Stimulated activated CD8-positive, alpha-beta memory T cell treated with anti-CD3 and anti-CD28 coated beads, Interleukin-2, amount 100 ng/mL, for 48 hours (primary cell): ENCODE measurements at places on chromosomes 3 and 15.
A peak's percentile ranks its signal among the peaks of the same experiment; 100 is the strongest.

- no peak for DNase-seq
These were observed 72.7 kb downstream of the NUP210 start for GRCh38 chr3:13347390-13347950.

DNA sequence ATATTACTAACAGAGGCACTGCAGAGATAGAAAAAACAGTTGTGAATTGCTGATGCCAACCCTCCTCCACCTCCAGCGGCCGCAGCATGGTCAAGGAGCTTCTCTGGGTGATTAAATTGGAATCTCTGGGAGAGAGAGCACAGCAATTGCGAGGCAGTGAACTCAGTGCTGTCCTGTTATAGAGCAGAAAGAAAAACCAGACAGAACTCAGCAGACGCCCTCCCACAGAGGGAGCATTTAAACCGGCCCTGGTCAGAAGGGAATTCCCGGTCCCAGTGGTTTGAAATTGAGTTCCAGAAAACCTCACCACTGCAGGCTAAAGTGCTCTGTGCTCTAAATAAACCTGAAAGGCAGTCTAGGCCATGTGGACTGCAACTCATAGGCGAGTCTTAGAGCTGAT, 175.4 kb downstream of the SQOR start:
- no peak for DNase-seq

DNA sequence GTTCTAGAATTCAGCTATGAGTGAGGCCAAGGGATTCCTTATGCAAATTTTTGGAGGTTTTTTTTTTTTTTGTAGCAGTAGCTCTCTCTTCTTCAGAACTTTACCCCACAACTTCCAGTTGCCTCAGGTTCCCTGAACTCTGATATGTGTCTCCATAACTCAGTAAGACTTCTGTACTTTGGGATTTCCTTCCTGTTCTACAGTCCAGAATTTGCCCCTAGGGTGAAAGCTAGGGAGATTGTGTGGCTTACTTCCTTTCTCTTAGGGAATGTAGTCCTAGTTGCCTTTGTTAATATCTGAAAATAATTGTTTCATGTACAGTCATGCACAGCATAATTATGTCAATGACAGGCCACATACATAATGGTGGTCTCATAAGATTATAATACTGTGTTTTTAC, 30.8 kb downstream of the LRRC28 start:
- no peak for DNase-seq

DNA sequence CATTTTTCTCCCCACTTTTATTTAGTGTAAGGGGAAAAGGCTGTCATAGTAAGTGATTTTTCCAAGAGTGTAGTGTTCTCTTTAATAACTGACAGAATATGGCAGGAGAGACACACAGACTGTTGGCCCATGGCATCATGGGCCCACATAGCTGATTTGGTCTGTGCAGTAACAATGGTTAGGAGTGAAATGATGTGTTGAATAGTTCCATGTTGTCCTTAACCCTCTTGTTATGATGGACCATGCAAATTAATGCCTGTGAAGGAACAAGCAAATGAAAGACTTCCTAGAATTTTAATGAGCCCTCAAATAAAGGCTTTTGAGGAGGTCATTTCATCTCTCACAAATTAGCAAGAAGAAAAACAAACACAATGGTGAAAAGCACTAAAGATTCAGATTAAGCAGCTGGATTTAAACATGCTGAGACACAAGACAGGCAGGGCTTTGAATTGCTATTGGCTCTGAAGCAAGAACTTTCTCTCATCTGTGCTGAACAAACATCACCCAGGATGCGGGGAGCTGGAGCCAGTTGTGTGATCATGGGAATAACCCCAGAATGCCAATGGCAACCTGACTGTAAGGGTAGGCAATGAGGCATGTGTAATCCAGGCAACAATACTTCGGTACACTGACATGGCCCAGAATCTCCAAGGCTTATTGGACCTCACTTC, 136.7 kb upstream of the VEPH1 start:
- no peak for DNase-seq

DNA sequence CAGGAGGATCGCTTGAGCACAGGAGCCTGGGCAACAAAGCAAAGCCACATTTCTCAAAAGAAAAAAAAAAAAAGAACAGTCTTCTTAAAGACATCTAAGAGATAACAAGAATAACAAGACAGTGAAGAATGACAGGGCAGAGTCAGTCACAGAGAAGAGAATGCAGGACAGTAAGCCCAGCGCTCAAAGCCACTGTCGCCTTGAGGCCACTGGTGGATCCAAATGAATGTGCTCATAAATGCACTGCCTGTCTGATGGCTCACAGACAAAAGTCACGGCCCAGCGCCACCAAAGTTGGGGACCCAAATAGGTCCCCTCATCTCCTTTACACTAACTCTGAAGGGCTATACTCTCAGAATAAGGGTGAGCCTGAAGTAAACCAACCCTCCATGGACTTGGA, 52.3 kb downstream of the FAM174B start:
- no peak for DNase-seq

DNA sequence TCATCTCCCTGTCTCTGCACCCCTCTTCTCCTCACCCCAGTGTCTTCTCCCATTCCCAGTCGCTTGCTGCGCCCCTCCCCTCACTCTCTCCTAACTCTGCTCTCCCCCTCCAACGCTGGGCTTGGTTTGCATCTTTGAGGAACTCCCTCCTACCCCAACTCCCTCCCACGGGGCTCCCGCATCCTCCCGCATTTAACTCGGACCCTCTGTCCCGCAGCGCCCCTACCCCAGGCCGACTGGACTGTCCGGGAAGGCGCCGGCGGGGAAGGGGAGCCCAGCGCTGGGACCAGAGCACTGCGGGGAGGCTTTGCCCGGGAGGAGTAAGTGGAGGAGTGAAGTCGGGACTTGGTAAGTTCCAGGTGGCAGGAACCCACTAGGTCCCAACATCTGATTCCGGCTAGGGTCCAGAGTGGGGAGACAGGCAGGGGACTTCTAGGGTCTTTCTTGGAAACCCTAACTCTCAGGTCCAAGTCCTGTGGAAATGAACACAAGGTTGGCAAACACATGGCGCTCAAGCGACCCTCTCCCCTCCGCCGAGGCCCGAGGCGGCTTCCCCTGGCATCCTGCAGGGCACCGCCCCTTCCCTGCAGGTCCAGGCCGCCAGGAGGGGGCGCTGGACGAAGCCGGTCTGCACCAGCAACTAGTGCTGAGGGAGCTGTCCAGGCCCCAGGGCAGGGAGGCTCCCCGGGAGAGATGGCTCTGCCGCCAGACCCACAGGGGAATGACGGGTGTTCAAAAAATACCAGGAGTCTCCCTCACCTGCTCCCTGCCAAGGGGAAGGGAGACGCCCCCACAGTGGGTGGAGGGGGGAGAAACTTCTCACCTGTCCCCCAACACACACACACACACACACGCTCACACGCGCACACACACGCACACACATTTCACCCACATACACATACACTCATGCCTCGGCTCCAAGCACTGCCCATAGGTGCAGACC, 53.2 kb downstream of the LHFPL4 start:
- peak; percentile 64 for DNase-seq

- no peak for DNase-seq
These were observed 16.1 kb downstream of the POU1F1 start for GRCh38 chr3:87260270-87260669.

DNA sequence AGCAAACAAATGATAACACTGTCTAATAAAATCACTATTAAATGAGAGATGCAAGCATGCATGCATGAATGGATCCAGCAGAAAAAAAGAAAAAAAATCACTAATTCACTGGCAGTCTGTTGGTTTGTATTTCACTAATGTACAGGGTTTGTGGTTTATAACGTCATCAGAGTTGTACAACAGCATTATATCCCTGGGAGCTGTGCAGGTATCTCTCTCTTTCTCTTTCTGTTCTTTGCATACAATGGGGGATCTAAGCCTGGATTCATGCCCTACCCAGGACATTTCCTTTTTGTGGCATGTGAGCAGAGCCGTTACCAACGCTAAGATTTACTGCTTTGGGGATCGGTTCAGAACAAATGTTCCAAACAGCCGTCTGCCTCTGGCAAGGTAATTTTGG, 229.5 kb downstream of the SOX2 start:
- DNase-seq, result no peak

GRCh38 chr3:128395500-128396162, 71.1 kb downstream of the DNAJB8 start:
- no peak for DNase-seq

GRCh38 chr3:170572665-170573253, 13.1 kb downstream of the SLC7A14 start:
- DNase-seq, result no peak

GRCh38 chr3:100523050-100523760, 30.8 kb downstream of the TMEM45A start:
- no peak for DNase-seq

GRCh38 chr3:149055575-149055974, 30.8 kb downstream of the HLTF start:
- DNase-seq, result no peak

GRCh38 chr15:64949383-64950186, 37.9 kb downstream of the ANKDD1A start:
- DNase-seq, result no peak

- DNase-seq, result no peak
These were observed 122.4 kb downstream of the ADCY5 start for GRCh38 chr3:123326531-123326930.

DNA sequence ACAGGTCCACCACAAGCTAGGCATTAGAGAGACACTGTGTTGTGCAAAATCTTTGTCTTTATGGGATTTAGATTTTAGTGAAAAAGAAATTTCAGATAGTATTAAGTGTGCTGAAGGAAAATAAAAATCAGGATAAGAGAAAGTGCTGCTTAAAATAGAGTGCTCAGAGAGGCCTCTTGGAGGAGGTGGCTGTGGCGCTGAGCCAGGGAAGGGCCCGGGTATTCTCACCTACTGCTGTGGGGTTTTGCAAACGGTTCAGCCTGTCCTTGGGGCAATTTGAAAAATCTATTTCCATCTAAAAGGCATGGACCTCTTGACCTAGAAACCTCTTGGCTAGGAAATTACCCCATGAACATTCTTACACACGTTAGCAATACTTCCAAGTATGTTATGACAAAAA, 267.7 kb downstream of the TJP1 start:
- DNase-seq, result no peak

- no peak for DNase-seq
These were observed 75.6 kb upstream of the WNT5A start for GRCh38 chr3:55562700-55563099.

DNA sequence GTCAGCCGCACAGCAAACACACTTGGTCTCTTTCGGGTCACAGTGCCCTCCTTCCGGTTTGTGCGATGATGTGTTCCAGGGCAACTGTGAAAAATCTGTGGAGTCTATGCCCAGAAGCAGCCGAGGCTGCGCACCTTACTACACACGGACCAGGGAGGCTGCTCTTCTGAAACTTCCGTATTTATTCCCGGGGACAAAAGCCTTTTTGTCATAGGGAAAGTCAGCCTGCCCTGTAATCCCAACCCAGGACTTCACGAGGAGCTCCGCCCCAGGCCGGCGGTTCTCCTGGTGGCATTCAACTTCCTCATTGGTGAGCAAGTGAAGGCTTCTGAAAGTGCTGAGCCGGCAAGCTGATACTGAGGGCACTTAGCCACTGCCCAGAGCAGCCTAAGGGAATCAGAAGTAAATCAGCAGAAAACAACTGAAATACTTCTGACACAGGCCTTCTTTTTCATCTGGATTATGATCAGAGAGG, 126.5 kb downstream of the FMN1 start:
- no peak for DNase-seq

DNA sequence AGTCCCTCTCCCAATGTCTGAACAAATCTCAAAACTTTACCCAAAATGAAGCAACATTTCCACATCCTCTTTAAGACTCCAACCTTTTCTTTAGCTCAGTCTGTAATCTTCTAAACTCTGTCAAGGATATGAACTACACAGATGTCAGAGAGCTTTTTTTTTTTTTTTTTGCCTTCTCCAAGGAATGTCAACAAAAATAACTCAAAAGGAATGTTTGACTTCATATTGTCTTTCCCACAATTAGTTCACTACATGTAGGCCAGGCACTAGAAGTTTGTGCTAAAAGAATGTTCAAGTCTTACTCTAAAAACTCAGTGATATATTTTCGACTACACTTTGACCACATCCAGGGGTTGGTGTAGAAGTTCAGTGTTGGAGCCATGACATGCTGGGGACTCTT, 37.1 kb downstream of the ADAMTS9 start:
- DNase-seq, result no peak

DNA sequence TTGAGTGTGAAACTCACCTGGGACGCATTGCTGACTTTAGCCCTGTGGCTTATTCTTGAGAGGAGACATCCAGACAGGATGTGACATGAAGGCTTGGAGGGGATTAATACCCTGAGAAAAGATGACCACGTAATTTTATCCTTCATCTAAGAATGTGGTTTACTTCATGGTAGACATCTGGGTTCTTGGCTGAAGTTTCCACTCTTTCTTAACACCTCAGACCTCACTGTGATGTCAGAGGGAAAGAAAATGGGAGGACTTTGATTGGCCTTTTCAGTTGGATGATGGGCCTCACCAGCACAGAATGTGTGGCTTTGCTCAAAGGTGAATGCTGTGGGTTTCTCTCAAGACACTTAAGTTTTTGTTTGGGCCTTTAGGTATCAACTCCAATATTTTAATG, 16.5 kb downstream of the GORASP1 start:
- DNase-seq, result no peak

- DNase-seq, result no peak
These were observed 15.4 kb upstream of the CMC1 start for GRCh38 chr3:28226020-28226419.

DNA sequence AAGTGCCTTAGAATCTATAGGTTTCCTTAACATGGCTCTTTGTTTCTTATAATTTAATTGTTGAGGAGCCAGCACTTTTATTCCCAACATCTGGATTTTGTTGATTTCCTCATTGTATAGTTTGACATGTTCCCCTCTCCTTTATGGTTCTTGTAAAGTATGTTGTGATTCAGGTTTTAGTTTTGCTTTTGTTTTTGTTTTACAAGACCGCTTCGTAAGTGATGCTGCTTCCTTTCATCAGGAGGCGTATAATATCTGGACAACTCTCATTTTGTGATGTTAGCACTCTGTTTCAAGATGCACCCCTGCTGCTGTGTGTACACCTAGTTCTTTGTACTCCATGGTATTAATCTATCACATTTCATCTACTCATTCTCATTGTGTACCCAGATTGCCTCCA, 48.7 kb downstream of the SLC49A4 start:
- no peak for DNase-seq

GRCh38 chr3:13013994-13014754, 59.1 kb downstream of the IQSEC1 start:
- no peak for DNase-seq

GRCh38 chr15:90588427-90588826, 58.7 kb downstream of the CRTC3 start:
- no peak for DNase-seq
